AML-193 (cell line): ENCODE measurements at places on chromosomes 12 and 14.

DNA sequence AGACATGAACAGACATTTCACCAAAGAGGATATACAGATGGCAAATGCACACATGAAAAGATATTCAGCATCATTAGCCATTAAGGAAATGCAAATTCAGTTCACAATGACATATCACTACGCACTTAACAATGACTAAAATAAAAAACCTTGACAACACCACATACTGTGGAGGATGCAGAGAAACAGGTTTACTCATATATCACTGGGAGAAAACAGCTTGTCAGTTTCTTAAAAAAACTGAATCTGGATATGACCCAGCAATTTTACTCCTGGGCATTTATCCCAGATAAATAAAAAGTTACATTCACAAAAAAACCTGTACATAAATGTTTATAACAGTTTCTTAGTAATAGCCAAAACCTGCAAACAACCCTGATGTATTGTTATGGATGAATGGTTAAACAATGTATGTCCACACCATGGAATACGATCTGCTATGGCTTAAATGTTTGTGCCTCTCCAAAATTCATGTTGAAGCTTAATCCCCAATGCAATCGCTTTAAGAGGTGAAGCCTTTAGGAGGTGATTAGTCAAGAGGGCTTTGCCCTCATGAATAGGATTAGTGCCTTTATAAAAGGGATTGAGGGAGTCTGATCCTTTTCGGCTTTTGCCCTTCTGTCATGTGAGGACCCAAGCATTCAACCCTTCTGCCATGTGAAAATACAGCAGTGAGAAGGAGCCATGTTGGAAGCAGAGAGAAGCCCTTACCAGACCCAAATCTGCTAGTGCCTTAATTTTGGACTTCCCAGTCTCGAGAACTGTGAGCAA, 36.0 kb upstream of the PPP4R3A start:
- DNase-seq: no peak

DNA sequence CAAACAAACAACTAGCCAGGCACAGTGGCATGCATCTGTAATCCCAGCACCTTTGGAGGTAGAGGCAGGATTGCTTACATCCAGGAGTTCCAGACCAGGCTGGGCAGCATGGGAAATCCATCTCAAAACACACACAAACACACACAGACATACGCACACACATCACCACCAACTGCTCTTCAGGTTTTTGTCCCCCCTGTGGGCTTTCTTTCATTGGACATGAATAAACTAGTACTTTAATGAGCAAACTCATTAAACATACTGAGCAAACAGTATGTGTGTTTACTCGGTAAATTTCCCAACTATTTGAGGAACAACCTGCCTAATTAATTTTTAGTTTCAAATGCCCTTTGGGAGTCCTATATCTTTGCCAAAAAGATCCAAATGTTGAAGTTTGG, 10.1 kb upstream of the RASSF3 start:
- no peak for DNase-seq

DNA sequence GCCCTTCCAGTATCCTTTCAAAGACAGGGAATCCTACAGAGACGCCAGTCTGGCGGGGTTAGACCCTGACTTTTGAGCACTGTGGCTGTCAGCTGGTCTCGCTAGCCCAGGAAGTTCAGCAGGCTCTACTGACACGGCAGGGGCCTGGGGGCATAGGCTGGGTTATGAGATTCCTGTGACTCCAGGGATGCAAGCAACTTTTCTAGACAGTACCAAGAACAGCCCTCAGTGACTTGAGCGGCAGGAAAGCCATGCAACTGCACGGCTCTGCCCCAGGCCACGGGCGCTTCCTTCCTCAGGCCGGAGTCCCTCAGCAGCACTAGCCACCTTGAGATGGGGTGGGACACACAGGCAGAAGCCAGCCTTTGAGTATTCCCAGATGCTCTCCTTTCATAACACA, 5.1 kb upstream of the SIVA1 start:
- no peak for DNase-seq

GRCh38 chr12:64611341-64612284, 1.3 kb downstream of the RASSF3 start:
- DNase-seq: no peak

DNA sequence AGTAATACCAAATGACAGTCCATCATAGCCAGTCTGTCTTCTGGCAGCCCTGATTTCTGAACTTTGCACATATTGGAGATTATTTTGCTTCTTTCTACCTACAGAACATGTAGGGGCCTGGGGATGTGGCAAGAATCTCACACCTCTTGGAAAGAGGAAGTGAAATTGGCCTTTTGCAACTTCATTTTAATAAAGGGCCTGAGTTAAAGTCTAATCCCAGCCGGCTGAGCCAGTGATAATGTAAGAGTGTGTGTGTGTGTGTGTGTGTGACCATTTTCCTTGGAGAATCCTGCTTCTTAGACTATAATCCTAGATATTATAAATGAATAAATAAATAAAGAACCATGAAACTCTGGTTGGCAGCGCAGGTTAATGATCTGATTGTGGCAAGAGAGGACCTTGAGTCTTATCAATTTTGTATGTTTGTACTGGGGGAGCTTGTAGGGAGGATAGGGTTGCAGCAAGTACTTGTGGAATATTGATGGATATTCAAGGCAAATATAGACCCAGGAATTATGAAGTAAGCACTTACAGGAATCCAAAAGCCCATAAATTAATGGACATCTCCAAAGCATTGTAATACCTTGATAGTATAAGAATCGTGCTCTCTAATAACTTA, 233.2 kb upstream of the AMIGO2 start:
- DNase-seq: peak; percentile 12

DNA sequence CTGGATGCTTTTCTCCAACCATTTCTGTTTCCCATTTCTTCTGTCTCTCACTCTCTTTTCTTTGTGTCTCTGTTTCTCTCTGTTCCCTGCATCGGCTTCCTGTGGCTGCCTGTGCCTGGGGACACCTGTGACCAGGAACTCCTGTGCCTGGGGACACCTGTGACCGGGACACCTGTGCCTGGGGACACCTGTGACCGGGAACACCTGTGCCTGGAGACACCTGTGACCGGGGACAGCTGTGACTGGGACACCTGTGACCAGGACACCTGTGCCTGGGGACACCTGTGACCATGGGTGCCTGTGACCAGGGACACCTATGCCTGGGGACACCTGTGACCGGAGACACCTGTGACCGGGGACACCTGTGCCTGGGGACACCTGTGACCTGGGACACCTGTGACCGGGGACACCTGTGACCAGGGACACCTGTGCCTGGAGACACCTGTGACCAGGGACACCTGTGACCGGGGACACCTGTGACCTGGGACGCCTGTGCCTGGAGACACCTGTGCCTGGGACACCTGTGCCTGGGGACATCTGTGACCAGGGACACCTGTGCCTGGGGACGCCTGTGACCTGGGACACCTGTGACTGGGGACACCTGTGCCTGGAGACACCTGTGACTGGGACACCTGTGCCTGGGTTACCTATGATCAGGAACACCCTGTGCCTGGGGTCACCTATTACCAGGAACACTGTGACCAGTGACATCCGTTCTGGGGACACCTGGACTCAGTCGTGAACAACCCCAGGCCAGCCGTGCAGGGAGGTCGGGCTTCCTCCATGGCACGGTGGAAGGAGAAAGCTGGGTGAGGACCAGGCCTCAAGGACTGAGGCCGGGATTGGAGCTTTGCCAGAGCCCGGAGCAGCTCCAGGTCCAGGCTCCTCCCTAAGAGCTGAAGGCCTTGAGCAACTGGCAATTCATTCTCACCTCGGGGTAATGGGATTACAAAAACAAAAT, 23.4 kb upstream of the FBRSL1 start:
- DNase-seq: no peak

DNA sequence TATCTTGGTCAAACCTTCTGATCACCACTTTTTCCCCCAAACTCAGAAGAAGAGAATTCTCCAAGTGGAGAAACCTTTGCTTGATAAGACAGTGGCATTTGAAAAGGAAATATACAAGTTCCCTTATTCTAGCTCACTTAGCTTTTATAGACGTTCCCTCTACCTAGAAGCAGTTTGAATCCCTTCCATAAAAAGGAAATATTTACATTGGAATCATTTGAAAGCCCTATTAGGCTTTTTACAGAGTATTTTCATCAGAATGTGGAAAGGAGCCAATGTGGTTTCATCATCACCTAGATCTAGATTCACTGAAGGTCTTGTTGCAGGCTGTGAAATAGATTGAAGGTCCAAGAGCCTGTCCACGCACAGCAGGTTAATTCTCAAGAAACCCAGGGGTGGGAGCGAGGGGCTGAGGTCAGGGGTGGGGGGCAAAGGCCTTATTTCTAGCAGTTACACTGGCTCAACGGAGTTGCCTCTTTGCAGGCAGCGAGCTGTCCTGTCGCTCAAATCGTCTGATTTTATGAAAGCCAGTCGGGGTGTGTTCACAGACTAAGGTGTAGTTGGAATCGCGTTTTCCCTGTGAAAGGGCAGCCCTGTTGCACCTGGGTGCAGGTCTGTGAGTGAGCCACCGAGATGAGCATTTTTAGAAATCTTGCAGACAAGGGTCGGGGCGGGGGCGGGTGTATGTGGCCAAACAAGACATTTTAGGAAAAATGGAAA, 45.6 kb downstream of the AACS start:
- no peak for DNase-seq

GRCh38 chr14:61719344-61720293, 24.3 kb downstream of the HIF1A start:
- no peak for DNase-seq

DNA sequence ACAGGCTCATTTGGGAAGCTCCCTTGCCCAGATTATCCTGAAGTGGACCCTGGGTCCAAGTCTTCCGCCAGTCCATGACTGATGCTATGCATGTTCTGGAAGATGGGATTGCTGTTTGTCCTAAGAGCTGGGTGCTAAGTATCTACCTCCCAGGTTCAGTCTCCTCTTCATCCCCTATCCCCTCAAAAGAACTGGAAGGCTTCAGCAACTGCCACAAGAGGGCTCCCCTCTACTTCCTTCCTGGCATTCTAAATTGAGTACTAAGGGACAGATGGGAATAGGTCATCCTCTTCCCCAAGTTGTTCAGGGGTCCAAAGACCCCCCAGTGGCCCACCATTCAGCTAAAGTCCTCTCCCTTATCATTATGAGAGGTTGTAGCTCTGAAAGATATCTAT, 9.0 kb upstream of the FKBP11 start:
- DNase-seq: peak; percentile 12

DNA sequence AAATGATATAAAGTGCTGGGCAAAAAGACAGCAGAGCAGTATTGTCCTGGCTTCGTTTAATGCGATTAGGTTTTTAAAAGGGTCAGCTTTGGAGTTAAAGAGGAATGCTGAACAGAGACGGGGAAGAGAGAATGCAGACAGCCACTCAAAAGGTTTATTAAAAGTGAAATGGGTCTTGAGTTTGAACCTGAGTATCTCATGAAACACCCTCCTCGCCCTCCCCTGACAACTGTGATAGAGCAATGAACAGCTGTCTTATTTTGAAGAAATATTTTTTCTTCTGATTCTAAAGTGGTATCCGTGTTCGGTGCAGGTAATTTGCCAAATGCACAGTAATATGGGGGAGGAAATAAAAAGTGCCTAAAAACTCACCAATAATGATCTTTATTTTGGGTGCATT, 73.6 kb downstream of the RBM19 start:
- no peak for DNase-seq

DNA sequence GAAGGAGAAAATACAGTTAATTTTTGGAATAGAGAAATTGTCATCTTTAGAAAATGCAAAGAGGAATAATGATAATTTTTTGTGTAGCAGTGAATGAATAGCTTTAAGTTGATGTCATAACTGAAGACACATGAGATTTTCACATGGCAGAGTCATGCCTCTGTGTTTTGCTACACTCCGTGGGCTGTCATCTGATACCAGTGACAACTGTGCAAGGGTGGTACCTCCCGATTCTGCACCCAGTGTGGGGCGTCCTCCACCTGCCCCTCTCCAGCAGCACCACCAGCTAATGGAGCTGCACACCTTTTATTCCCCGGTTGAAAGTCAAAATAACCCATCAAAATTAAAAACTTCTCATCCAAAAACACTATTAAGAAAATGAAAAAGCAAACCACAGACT, 47.2 kb downstream of the ANKRD9 start:
- DNase-seq: no peak

DNA sequence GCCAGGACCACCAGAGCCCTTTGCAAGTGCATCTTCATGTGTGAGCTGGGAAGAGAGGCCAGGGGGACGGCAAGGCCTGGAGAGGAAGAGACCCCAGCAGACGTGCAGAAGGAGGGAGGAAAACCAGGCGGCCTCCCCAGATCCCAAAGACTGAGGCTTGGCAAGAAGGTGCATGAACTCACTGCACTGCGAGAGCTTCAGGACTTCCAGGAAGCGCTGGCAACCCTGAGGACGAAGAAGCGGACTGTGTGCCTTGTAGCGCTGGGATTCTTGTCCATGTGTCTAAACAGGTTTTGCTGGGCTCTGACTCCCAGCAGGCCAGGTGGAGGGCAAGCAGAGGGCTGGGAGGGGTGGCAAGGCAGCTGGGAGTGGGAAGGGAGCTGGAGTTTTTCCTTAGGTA, 939 bp downstream of the TGFB3 start:
- no peak for DNase-seq

DNA sequence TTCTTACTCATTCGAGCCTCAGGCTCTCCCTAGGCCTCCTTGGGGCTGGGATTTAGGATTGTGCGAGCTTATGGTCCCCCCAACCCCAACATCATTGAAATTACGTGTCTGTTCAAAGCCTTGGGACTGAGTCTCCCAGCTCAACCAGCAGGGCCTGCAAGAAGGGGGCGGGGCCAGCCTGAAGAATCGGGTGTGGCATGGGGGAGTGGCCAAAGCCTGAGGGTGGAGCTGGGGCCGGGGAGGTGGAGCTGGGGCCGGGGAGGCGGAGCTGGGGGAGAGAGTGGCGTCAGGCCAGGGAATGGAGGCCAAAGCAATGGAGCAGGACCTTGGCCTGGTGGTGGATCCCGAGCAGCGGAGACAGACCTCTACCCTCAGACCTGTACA, 24.3 kb upstream of the HSPB8 start:
- DNase-seq: no peak

GRCh38 chr12:32777159-32777558, 21.5 kb upstream of the YARS2 start:
- DNase-seq: no peak

- DNase-seq: no peak
Observed at GRCh38 chr14:85909581-85909980, 379.6 kb downstream of the FLRT2 start.

- no peak for DNase-seq
Observed at GRCh38 chr14:64053694-64054669, 201.2 kb downstream of the SYNE2 start.

GRCh38 chr12:130070126-130070611, 92.1 kb upstream of the FZD10 start:
- DNase-seq: no peak
